T-helper 2 cell (primary cell): ENCODE measurements at places on chromosomes 13 and 19.

GRCh38 chr13:111645198-111645597, 324.8 kb downstream of the TEX29 start:
- no peak for DNase-seq

GRCh38 chr19:54451331-54451871, 2.4 kb downstream of the LENG8 start:
- no peak for DNase-seq

- DNase-seq, result no peak
Observed at GRCh38 chr13:76829572-76830327, 56.5 kb downstream of the KCTD12 start.

DNA sequence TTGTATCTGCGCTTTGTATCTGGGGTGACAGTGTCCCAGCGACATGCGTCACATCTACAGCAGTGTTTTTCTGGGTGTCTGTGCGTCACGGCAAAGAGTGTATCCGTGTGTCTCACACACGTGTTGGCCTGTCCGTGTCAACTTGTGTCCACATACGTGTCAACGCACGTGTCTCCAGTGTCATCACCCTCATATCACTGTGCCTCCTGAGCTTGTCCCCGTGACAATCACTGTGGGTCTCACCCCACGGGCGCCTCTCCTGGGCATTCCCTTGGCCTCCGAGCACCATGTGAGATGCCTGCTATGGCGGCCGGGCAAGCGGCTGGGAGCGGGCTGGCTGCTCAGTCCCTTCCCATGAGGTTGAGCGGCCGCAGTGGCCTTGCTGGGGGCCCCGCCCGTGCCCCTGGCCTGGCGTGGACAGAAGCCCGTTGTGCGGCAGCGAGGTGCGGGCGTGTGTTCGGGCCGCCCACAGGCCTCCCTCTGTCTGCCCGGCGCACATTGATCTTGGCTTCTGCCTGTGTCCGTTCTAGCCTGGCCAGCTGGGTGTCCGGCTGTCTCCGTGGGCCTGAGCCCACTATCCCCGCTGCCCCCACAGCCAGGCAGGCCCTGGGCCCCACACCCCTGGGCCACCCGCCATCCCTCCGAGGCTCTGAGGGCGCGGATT, 6.4 kb downstream of the NFIX start:
- DNase-seq, result no peak

- no peak for DNase-seq
Observed at GRCh38 chr13:30120133-30120822, 187.1 kb downstream of the KATNAL1 start.

DNA sequence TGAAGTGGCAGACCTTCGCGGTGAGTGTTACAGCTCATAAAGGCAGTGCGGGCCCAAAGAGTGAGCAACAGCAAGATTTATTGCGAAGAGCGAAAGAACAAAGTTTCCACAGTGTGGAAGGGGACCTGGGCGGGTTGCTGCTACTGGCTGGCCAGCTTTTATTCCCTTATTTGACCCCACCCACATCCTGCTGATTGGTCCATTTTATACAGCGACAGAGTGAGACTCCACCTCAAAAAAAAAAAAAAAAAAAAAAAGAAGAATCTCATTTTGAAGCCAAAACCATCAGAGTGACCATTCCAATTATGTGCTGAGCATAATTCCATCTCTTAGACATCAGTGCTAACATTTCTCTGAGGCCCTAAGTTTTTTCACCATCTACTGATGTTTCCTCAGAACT, 1.9 kb upstream of the ZNF552 start:
- no peak for DNase-seq

DNA sequence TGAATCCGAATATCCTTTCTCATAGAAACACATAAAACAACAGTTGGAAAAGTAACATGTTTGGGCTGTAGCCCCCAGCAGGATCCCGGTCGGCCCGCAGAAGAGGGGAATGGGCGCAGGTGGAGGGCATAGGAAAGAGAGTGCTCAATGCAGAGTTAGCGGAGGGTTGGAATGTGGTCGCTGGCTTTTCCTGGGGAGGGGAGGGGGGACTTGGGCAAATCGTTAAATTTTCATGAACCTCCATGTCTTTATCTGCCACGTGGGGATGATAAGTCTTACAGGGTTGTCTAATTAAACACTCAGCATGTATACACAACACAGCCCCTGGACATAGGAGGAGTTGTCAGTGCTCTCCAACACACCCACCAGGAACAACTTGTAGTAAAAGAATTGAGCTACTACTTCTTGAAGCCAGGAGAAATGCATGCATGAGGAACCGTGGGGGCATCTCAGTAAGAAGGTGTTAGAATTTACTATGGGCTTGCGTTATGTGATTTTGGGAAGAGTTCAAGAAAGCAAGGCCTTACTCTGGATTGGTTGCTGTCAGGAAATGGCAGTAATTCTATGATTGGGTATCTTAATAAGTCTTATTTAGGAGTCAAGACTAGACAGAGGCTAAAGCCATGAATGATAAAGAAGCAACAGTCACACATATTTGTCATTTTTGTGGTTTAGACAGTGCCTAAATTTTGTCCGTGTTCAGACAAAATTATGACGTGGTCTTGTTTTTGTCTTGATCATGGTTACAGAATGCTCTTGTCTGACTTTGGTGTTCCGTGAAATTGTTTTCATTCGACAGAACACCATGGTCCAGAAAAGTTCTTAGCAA, 671 bp upstream of the SLC46A3 start:
- DNase-seq, result no peak

GRCh38 chr13:50344717-50345116, 329.5 kb downstream of the KCNRG start:
- no peak for DNase-seq

DNA sequence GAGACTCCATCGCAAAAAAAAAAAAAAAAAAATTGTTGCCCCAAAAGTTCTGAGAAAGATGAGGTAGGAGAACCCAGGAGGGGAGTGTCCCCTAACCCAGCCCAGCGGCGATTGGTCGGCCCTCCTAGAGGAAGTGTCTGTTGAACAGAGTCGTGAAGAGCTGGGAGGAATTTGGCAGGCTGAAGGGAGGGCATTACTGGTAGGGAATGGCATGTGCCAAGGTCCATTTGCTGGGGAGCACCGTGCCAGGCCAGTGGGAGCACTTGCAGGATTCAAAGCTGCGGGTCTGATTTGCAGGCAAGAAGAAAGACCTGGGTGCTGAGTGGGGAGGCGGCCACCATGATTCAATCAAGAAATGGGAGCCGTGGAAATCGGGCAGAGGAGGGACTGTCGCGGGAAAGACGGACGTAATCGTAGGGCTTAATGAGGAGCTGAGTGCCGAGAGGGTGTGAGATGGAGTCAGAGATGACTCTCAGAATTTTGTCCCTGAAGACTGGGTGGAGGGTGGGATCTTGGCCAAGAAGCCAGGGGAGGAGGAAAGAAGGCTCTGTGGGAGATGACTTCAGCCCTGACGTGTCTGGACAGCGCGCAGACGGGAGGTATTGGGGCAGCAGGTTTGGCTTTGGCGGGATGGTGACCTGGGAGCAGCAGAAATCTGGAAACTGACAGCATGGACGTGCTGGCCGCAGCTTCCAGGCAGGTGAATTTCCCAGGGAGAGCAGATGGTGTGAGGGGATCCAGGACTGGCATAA, 15.4 kb downstream of the CERS4 start:
- no peak for DNase-seq

DNA sequence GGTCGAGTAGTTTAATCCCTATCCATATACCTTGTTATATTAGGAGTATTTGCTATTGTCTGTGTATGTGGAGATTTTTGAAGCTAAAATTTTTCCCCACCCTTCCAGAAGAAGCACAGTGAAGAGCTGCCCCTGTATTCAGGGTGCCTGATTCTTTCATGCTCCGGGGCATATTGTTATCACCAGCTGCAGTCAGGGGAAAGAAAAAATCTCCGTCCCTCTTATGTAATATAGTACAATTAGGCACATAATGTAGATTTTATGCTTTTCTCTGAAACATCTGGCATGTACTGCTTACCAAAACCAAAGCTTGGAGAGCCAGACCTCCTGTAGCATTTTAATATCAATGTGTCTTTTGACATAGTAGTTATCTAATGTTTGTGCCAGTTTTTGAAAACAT, 214.9 kb upstream of the EDNRB start:
- no peak for DNase-seq

- DNase-seq, result no peak
Observed at GRCh38 chr13:36069881-36070366, 61.3 kb downstream of the DCLK1 start.

DNA sequence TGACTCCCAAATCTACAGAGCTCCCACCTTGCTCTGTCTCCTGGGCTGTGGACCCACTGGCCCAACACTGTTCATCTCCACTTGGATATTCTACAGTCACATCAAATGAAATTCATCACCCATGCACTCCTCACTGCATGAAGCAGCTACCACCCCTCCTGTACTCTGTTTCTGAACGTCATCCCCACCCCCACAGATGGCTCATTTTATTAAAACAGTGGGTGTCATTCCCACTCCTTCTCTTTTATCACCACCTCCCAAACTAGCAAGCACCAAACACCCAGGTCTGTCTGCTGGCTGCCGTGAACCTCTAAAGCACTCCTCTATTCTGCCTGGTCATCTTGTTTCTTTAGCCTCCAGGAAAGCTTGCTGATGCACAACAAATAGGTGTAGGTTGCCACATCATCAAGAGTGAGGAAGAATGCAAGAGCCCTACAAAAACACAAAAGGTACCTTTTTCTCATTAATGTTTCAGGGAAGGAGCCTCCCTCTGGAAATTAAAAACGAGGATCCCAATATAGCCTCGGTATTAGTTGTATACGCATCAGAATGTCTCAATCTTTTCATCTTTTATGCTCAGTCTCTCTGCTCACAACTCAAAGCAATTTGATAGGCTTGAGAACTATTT, 91.8 kb downstream of the MIPEP start:
- DNase-seq, result no peak

- no peak for DNase-seq
Observed at GRCh38 chr19:1815605-1816529, 3.8 kb upstream of the ATP8B3 start.

DNA sequence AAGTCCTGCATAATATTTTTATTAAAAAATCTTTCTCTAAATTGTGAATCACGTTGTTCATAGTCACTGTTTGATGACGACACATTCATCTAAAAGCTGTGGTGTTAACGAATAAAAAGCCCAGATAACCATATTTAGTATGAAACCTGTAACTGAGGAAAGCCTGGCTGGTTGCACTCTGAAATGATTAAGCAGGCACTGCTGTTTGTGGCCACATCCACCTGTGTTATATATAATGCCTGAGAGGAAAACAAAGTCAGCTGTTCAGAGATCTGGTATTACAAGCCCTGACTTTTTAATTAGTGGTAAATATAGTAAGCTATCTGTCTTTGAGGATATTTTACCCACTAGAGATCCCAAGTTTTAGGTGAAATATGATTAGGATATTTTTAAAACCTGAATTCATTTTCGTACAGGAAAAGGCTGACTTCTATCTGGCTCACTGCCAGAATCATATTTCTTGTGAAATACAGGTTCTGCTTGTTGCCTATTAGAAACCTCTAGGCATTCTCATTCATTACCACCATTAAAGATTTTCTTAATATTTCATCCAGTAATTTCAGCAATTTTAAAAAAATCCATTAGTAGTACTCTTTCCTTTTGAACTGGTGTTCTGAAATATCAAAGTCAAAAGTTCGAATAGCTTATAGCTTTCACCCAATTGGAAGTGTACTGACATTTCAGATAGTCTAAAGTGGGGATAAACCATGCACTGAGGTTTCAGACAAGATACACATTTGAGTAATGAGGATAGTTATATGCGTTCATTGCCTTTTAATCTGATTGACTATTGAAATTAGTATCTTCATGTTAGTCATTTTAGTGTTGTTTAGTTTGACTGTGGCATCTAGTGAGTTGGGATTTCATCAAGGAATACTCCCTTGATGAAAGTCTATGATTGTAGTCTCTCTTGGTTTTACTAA, 79.7 kb downstream of the LMO7 start:
- no peak for DNase-seq

- no peak for DNase-seq
Observed at GRCh38 chr13:79871594-79871993, 390.6 kb downstream of the NDFIP2 start.

DNA sequence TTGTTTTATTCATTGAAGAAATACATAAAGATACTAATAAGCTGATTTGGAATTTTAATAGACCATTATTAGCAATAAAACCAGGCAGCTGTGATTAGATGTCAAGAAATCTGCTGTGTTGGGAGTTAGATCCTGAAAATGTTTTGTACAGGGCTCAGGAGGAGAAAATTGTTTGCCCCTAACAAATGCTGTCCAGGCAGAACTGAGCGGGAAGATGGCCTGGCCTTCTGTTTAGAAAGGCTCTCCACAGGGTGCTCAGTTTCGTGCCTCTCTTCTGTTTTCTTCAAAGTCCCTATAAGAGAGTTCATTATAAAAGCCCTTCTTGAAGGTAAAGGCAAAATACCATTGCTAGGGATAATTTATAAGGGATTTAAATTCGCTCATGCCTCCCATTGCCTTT, 64.1 kb downstream of the ERCC5 start:
- no peak for DNase-seq
